Inflammatory macrophage (primary cell): ENCODE measurements at places on chromosomes 2 and 18.

DNA sequence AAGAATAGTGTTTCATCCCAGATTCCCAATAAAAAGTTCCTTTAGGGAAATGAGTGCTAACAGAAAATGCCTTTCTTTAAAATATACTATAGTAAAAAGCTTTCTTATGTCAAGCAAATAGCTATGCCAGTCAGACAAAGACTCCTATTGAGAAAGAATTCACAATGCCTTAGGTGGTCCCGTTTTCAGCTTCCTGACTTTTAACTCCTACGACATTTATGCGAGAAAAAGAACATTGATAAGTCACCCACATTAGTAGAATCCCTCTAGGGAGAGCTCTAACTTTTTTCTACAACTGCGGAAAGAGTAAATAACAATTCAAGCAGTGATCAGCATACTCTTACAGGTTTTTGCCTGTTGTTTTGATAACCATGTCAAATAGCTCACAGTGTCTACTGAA, 750.8 kb upstream of the ACVR2A start:
- no peak for DNase-seq

- DNase-seq: no peak
Measured at GRCh38 chr2:119760237-119760955, 674 bp downstream of the PTPN4 start.

GRCh38 chr2:127407091-127407490, 11.1 kb upstream of the PROC start:
- no peak for DNase-seq

DNA sequence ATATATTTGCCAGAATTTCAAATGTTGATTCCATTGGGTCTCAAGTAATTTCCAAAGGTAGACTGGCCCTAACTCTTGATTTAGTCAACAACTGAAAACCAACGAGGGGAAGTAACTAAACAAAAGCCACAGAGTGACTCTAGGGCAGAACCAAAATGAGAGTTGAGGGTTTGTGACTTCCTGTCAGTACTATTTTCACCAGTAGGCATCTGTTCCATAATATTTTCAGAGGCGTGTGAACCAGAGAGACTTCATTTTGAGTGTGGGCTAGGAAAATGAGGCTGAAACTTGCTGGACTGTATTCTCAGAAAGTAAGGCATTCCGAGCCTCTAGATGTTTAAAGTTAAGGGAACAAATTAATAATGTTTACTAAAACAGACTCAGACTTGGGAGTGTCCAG, 70.6 kb downstream of the GDF7 start:
- peak; percentile 8 for DNase-seq

DNA sequence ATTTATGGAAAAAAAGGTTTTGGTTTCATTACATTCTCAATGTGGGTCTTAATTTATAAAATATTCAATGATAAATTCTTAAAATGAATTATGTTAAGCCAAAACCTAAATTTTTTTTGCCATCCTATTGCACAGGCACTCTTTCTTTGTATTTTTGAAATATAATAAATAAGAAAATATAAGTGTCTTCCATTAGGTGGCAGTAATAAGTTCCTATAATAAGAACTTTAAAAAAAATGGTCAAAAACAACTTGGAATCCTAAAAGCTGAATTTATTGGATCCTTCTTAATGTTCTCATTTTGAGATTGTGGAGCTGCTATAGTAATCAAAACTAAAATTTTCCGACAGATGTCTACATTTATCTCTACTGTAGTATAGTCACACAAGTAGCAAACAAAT, 5.7 kb downstream of the CALCRL start:
- DNase-seq: peak; percentile 26

GRCh38 chr2:241540771-241541561, 17.6 kb upstream of the BOK start:
- DNase-seq: peak; percentile 59

DNA sequence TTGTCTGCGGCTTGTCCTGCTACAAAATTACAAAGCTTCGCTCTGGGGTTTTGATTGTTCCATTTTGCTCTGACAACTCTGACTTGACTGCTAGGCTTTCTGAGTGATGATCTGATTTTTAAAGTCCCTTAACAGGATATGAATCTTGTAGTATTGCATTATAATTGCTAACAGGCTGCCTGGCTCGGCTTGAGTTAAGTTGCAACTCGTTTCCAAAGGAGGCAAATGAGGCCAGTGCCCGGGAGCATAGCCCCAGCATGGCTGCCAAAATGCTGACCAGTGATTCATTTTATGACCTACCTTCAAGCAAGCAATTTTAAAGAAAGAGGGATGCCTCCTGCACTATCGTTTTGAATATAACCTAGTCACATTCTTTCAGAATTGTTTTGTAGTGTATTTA, 135.4 kb downstream of the COL6A3 start:
- no peak for DNase-seq

GRCh38 chr2:173520918-173521317, 166.2 kb downstream of the CDCA7 start:
- DNase-seq: no peak

- DNase-seq: peak; percentile 11
Measured at GRCh38 chr2:181354626-181355025, 102.6 kb upstream of the ITGA4 start.

- no peak for DNase-seq
Measured at GRCh38 chr2:67232936-67233335, 164.2 kb upstream of the ETAA1 start.

- DNase-seq: no peak
Measured at GRCh38 chr18:36493349-36494159, 196.0 kb downstream of the FHOD3 start.

GRCh38 chr2:31060397-31060796, 77.8 kb downstream of the GALNT14 start:
- no peak for DNase-seq

DNA sequence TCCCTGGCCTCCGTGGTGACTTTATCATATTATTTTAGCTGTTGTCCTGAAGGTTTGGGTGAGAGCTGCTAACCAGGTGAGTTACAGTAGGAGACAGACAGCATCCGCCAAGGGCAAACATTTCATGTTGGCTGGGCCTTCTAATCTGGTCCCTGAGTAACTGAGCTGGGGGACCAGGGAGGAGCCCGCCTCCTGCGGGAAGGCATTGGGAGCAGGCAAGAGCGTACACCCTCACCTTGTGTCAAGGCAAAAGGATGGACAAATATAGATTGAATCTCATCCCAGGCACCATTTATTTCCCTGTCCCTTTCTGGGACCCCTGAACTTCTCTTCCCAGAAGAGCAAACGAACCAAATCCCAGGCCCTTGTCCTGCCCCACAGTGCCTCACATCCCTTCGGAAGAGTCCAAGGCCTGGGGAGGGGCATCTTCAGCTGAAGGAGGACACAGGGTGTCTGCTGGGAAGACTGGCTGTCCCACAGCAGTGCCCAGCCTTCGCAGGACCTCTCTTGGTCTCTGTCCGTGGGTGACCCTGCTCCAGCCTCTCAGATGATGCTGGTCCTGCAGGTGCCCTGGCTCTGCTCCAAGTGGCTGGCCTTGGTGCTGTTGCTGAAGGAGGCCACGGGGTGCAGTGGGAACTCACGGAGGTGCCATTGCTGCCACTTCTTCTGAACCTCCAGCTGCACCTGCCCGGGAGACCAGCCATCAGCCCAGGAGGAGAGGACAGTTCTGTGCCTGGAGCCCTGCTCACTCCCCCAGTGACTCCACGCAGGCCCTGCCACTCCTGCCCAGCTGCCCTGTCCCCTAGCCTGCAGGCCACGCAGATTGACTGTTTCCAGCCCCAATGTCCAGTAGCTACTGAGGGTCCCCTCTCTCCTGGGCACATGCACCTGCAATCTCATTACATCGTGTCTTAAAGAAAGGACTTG, 8.2 kb downstream of the TMEM37 start:
- no peak for DNase-seq

- DNase-seq: no peak
Measured at GRCh38 chr18:27645929-27646328, 460.8 kb upstream of the CHST9 start.

DNA sequence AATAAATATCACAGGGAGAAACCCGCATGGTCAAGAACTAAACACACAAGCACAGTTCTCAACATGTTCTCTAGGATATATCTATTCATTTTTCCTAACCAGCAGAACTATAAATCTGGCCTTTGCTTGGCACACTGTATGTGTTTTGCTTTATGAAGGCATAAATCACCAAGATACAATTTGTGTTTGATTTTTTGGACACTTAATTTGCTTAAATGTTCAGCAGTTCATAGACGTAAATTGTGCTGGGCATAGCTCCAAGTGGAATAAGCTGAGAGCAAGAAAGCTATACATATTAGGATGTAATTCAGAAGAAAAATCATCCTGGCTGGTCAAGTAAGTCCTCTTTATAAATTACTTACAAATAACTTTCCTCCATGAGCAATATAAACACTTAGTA, 341.5 kb upstream of the ATP5MC3 start:
- DNase-seq: no peak

DNA sequence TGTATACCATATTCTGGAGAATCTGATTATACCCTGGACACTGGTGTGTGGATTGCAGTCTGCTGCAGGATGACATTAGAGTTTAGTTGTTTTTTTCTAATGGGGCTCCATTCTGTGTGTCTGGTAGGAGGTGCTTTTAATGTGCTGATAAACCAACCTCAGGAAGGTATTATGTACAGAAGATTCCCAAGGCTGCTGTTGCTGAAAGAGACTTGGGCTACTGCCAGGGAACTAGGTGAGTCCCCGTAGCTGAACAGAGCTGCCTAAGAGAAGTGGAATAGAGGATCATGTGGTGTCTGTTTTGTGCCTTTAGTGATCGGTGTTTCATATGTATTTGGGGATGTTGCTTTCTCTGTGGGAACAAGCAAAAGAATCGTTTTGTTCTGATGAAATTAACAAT, 16.5 kb downstream of the SPATA3 start:
- DNase-seq: no peak

GRCh38 chr2:85774126-85774978, 20.6 kb downstream of the ATOH8 start:
- no peak for DNase-seq

GRCh38 chr2:108492364-108492763, 41.9 kb upstream of the LIMS1 start:
- no peak for DNase-seq

DNA sequence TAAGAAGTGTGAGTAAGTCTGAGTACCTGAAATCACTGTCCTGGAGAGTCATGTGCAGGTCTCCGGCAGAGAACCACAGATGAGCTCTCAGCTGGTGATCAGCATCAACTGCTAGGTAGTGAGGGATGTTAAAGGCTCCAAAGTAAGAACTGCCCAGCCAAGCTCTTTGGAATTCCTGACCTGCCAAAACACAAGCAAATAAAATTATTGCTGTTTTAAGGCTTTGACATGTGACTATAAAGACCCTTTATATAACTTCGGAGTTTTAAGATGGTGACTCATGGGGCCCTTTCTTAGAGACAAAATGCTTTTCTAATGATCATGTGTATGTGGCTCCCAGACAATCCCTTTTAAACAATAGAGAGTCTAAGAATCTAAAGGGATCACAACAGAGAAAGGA, 855.7 kb downstream of the TRIB2 start:
- DNase-seq: no peak

DNA sequence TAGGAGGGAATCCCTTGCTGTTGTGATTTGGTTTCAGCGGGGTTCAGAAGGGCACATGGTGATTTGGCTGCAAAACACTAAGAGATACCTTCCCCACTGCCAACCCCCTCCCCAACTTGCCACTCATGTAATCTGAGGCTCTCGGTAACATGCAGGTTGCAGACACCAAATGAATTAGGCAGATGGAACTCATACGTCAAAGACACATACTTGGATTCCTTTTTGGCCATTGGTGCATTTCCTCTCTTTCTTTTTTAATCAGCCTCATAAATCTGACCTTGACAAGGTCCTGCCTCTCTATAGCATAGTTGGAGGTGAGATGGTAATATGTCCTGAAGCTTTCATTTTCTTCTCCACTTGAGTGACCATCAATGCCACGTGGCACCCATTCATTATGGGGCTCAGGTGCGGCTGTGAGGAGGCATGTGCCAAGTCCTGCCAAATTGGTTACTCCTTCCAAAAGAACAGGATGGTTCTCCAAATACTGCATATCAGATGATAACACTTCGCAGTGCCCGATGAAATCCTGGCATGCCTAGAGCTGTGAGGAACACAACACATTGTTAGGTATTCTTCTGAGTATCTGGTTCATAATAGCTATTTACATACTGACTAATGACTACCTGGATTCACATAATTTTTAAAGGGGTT, 8.3 kb upstream of the TMEM178A start:
- DNase-seq: no peak

- DNase-seq: peak; percentile 8
Measured at GRCh38 chr2:239143858-239144712, 256.7 kb downstream of the HDAC4 start.

DNA sequence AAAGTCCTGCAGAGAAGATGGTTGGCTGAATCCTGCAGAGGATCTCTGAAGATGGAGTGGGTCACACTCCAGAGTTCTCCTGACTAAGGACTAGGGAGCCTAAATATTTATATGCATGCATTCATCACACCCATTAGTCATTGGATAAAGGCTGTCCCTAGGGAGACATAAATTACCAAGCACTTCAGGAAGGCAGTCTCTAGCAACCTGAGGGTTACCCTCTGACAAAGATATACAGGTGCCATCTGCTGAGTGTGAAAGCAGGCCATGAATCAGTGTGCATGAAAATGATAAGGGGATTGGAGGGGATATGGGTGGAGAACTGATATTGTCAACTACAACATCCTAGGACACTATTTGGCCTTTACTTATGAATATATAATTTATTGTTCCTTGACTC, 294.8 kb upstream of the DDX18 start:
- DNase-seq: no peak

DNA sequence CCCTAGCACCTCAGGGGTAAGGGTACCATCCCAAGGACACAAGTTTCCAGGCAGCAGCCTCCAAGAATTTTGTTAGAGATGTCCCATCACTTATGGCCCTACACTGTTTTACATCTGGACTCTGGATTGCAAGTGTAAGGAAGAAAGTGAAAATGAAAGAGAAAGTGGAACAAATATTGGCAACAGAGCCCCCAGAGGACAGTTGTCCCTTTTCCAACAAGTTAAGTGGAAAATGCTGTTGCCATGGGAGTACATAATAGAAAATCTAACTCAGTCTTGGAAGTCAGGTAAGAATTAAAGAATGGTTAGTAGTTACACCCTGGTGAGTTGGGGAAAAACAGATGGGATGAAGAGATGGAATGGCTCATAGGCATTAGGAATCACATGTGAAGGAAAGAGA, 50.6 kb downstream of the TTC21B start:
- DNase-seq: no peak

DNA sequence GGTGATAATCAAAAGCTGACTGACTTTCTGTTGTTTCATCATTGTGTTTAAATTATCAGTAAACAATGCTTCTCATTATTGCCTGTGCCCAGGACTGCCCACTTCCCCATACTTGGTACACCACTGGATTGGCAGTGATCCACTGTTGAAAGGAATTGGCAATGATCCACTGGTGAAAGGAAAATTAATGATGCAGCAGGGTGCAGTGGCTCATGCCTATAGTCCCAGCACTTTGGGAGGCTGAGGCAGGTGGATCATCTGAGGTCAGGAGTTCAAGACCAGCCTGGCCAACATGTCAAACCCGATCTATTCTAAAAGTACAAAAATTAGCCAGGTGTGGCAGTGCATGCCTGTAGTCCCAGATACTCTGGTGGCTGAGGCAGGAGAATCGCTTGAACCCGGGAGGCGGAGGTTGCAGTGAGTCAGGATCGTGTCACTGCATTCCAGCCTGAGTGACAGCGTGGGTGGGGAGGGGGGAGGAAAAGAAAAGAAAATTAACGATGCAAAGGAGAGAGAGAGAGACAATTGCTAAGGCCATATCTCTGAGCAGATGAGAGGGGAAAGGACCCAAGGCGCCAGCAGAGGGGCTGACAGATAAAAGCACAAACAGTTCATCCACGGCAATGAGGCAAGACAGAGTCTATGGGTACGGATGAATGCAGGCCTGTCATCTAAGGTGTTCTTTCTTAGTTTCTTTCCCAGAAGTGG, 10.2 kb upstream of the GTF2A1L start:
- DNase-seq: no peak
